ENCODE measurements at places on chromosomes 7 and 10.

DNA sequence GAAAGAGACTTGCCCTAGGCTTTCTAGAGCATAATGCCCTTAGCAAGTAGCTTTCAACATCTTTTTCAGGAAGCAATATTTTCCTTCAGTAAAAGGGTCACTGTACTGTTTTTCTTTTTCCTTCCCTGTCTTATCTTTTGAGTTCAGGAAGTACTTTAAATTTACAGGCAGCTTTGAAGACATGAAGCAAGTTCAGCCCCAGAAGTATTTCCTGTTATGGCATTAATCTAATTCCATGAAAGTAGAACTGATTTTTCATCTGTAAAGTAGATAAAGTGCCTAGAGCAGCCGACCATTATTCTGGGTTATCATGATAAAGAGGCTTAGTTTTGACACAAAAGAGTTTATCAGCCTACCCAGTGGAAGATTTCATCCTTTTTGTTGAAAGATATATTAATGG is 288.2 kb downstream of the ADK start:
- no peak for DNase-seq

DNA sequence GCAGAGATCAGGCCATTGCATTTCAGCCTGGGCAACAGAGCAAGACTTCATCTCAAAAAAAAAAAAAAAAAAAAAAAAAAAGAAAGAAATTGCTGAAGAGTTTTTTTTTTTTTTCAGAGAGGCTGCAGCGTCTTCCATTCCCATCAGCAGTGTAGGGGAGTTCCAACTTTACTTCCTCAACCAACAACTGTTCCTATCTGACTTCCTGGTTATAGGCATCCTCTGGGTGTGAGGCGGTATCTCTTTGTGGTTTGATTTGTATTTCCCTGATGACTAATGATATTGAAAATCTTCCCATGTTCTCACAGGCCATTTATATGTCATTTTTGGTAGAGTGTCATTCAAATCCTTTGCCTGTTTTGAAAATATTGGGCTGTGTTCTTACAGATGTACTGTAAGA is 40.2 kb downstream of the PRTFDC1 start:
- DNase-seq: no peak

DNA sequence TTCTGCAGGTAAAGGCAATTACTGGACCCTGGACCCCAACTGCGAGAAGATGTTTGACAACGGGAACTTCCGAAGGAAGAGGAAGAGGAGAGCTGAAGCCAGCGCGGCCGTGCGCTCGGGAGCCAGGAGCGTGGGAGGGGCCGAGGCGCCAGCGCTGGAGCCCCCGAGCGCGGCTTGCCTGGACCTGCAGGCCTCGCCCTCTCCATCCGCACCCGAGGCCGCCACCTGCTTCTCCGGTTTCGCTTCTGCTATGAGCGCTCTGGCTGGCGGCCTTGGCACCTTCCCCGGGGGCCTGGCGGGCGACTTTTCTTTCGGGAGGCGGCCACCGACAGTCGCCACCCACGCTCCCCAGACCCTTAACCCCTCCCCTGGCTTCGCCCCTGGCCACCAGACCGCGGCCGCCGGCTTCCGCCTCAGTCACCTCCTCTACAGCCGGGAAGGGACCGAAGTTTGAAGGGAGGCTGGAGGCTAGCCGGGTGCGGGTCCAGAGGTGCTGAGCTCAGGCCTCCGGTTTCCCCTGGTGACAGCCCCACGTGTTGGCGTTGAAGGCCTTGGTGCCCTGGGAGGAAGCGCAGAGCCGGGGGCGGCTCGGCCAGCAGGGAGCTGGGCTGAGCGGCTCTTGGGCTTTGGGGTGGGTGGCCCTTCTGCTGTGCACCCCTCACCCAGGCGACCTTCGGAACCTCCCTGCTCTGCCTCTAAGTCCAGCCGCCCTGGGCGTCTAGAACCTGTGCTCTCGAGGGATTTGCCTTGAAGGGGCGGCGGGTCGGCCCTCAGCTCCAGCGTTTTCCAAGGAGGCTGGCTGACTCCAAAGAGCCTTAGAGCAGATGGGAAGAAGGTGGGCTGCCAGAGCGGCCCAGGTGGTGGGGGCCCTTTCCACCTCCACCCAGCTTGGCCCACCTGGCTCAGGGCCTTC is 1.8 kb downstream of the FOXI2 start:
- DNase-seq: no peak

GRCh38 chr7:69935107-69935506 is 336.8 kb downstream of the AUTS2 start:
- no peak for DNase-seq

DNA sequence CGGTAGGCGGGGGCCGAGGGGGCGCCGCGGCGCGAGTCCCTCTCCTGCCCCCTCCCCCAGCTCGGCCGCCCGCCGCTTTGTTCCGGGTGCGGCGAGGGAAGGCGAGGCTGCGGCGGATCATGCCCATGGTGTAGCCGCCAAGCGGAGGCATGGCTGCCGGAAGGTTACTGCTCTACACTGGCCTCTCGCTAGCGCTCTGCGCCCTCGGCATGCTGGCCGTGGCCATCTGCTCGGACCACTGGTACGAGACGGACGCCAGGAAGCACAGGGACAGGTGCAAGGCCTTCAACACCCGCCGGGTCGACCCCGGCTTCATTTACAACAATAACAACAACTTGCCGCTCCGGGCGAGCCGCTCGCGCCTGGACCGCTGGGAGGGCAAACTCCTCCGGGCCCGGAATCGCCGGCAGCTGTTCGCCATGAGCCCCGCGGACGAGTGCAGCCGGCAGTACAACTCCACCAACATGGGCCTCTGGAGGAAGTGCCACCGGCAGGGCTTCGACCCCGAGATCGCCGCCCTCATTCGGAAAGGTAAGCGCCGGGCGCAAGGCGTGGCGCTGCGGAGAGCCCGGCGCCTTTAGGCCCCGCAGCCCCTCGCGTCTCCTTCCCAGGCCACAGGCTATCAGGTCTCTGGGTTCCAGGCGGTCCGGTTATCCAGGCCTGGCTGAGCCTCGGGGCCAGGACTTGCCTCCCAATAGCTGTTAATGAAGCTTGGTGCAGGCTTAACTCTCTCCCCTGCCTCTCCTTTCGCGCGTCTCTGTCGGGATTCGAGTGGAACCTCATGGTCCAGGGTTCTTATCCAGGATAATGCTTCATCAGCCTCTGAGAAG is 513 bp downstream of the TMEM178B start:
- DNase-seq: no peak

GRCh38 chr10:13634207-13634606 is 47.4 kb downstream of the PRPF18 start:
- DNase-seq: no peak

GRCh38 chr10:52738951-52739350 is 33.6 kb downstream of the MBL2 start:
- DNase-seq: no peak

DNA sequence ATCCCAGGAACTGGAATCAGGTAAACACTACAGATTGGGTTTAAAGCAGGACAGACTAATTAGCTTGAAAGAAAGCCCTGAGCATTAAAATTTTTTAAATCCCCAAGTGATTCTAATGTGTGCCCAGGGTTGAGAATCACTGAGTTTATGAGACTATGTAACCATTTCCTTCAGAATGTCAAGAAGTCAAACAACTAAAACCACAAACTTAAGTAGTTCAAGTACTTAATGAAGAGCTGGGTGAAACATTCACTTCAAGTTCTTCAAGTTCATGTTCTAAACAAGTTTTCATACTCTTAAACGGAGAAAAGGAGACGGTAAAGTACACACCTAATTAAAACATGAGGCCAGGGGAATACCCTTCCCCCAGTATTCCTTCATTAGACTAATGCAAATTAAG is 28.2 kb upstream of the TLL2 start:
- no peak for DNase-seq

- no peak for DNase-seq
Observed at GRCh38 chr10:36469585-36469984, 655.8 kb upstream of the ANKRD30A start.

DNA sequence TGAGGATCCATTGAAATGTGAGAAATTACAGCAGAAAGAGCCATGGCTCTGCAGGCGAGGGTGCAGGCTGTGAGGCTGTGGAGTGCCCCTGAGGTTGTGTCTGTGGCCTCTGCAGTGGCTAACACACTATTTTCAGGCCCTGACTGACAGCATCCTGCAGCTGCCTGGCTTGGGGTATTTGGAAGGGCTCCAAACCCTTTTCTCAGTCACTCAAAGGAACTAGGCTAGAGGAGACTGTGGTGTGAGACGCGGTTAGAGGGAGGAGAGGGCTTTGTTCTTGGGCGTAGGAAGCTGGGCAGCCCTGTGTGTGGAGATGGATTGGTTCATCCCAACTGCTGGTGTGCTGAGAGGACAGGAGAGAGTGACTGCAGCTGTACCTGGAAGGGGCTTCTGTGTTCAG is 134.9 kb downstream of the RAMP3 start:
- DNase-seq: no peak

- no peak for DNase-seq
Observed at GRCh38 chr10:21020545-21020944, 123.4 kb upstream of the NEBL start.

DNA sequence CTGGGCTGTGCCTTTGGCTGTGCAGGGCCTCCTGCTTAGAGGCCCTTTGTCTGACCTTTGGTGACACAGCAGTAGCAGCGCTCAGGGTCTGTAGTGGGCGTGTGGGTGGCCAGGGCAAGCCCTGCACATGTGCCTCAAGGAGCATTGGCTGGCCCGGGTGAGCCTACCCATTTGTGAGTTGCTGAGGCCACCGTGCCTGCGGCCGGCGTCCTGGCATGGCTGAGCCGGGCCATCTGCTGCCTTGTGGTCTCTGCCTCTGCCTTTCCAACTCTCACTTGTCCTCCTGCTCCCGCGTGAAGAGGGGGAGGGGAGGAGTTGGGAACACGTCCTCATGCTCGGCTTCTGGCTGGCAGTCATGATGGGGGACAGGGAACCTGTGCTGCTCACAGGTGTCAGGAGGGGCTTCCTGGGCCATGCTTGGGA is 9.2 kb upstream of the ORAI2 start:
- no peak for DNase-seq

GRCh38 chr7:99944497-99945070 is 15.2 kb upstream of the GJC3 start:
- DNase-seq: no peak

GRCh38 chr7:22542254-22542653 is 42.3 kb upstream of the STEAP1B start:
- no peak for DNase-seq

- no peak for DNase-seq
Observed at GRCh38 chr7:97623333-97623732, 108.6 kb upstream of the TAC1 start.

DNA sequence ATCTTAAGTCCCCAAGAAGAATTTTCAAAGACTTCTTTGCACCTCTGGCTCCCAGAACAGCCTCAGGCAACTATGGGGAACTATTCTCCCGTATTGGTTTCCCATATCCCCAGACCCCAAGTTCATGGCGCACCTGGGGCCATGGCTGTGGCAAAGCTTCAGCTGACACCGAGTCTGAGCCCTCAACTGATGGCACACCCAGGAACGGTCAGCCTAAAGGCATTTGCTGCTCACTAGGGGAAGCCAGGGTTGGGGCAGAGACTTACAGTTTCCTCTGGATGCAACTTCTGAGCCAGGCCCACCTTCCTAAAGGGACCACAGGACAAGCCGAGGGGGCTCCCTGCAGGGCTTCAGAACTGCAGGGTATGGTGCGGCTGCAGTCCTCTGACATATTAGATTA is 13.7 kb upstream of the CPA1 start:
- DNase-seq: no peak

DNA sequence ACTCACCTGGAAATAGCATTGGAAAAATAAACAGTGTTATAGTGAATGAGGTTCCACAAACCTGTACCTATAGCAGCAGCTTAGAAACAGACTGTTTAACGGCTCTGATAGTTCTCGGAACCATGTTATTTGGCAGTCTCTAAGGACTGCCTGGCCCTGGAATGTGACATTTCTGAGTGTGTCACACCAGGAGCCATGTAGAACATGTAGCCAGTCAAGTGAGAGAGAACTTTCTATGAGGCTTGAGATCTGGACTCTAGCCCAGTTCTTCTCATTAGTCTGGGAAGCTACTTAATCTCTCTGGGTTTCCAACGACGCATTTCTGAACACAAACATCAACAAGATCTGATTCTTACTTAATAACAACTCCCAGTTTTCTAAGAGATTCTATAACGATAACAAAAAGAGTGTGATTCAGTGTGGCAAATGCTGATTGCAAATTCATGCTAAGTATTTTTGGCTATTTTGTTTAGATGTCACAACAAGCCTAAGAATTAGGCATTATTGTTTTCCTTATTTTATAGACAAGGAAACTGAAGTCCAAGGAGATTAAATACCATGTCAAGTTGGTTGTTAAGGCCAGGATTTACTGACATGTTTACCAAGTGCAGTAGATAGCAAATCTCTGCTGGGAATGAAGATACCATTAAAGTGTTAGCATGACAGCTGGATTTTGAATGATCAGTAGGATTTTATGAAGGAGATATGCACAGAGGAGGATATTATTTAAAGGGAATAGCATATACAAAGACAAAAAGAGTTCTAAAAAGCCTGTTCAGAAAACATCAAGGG is 47.2 kb downstream of the APBB1IP start:
- DNase-seq: no peak

- DNase-seq: no peak
Observed at GRCh38 chr10:122267849-122268737, 3.0 kb upstream of the BTBD16 start.

DNA sequence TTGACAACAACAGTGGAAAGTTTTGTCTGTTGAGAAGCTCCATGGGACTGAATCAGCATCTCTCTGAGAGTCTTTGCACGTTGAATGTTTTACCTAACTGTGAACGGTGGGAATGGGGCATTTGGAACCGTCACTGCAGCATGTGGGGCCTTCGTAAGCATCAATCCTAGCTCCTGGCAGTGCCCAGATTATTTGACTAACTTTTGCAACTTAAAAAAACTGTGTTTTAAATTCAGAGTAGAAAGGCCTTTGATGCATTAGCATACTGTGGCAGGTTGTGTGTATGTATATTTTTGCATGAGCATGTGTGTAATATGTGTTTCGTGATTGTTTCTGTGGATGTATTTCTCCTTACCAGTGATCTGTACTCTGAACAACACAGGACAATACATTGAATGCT is 194.5 kb downstream of the TCF7L2 start:
- no peak for DNase-seq

DNA sequence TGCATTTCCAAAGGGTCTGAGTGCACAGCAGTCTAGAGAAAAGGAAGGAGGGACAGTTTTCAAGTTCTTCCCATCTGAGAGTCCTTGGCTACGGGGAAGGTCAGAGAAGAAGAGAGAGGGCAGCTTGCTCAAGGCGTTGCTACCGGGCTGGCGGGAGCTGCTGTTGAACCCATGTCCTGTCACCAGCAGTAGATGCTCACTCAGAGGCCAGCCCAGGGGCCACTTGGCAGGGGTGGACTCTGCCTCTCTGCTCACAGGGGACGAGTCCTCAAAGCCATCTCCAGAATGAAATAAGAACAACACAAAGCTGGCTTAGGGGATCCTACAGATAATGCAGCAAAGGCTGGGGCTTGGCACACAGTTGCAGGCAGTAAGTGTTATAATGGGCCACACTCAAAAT is 231.5 kb downstream of the TNS3 start:
- DNase-seq: no peak

DNA sequence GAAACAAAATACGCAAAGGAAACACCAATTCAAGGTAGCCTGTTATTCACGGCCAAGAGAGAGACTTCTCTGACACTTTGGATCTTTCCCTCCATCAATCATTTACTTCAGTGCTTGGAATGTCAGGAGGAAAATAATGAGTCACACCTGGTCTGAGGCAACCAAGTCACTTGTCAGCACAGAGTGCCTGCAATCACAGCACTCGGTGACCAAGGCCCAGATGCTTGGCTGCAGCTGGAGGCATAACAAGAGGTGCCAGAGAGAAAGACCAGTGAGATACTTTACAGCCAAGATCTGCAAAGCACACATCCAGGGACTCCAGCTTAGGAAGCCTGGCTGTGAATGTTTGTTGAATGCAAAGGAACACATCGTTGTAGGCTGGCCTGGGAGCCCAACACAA is 33.9 kb downstream of the ASB13 start:
- no peak for DNase-seq

Measured in fibroblast of skin of left biceps (primary cell).